Right lobe of liver (tissue), 6 donors: ENCODE measurements at places on chromosomes 2 and 18.

DNA sequence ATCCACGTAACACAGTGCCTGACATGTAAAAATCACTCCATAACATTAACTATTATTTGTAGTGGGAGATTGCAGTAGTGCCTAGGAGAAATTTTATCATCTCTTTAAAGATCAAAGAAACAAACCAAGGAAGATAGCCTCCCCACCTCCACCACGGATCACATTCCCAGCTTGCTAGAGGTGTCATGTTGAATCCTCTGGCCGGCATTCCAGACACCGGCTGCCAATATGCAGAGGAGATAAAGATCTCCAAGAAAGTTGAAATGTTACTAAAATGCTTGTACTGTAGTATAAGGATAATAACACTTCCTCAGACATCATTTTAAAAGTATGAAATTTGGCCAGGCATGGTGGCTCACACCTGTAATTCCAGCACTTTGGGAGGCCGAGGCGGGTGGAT lies 6.1 kb upstream of the ATG16L1 start:
- DNase-seq, result no peak

- no peak for DNase-seq
These were observed 5.3 kb upstream of the IL18R1 start for GRCh38 chr2:102350137-102350793.

- DNase-seq, result no peak
These were observed 101.9 kb downstream of the CTIF start for GRCh38 chr18:48640566-48641270.

GRCh38 chr2:176087330-176088047 lies 3.7 kb upstream of the EVX2 start:
- no peak for DNase-seq

DNA sequence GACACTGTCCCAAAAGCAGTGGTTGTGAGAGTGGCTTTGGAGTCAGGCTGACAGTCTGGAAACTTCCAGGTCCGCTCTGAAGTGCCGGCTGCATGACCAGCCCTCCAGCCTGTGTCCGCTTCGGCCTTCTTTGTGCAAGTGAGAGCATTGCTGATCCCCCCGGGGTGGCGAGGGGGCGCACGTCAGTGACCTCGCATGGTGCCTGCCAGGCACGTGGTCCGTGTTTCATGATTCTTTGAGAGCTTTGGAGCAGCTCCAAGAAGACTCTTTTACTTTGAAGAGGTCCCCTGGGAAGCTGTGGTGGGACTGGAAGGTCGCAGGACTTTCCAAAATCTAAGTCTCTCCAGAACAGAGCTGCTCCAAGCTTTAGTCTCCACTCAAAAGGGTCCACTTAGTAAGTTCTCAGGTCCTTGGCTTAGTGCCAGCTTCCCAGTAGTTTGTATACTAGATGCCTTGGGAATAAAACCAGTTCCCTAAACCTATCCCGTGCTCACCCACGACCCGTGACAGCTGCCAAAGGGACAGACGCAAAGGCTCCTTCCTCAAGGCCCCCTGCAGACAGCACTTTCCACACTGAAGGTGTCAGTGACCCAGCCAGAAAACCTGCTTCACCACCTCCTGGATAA lies 68.8 kb downstream of the ADI1 start:
- DNase-seq, result no peak

- no peak for DNase-seq
These were observed 27.1 kb upstream of the TXNDC2 start for GRCh38 chr18:9858642-9859041.
